Esophagus muscularis mucosa (tissue), 4 donors: ENCODE measurements at places on chromosomes 13 and 19. TPM values are rescaled to one million over a fixed set of nuclear protein-coding genes. Genes with fewer than 3 reads are reported as not detected.

- no peak overlapping the region for H3K4me3 ChIP-seq
- H3K4me1 ChIP-seq, result peaks cover 5% of the 10 kb centered on the region
- no peaks in the 10 kb centered on the region for H3K27me3 ChIP-seq
- H3K36me3 ChIP-seq, result no peaks in the 10 kb centered on the region
- no peak for DNase-seq
- H3K27ac ChIP-seq, result no peak overlapping the region
Measured at GRCh38 chr13:74450964-74451363, 316.8 kb upstream of the KLF12 start.

TMEM255B gene
- total RNA-seq, result 10.8 TPM

GRCh38 chr13:90352763-90353162, 994.7 kb upstream of the MIR17HG start:
- H3K4me3 ChIP-seq, result no peak overlapping the region
- no peak overlapping the region for H3K27ac ChIP-seq
- H3K27me3 ChIP-seq, result no peaks in the 10 kb centered on the region
- no peaks in the 10 kb centered on the region for H3K36me3 ChIP-seq
- DNase-seq, result no peak

PRR22 gene
- total RNA-seq, result 0.83 TPM

DNA sequence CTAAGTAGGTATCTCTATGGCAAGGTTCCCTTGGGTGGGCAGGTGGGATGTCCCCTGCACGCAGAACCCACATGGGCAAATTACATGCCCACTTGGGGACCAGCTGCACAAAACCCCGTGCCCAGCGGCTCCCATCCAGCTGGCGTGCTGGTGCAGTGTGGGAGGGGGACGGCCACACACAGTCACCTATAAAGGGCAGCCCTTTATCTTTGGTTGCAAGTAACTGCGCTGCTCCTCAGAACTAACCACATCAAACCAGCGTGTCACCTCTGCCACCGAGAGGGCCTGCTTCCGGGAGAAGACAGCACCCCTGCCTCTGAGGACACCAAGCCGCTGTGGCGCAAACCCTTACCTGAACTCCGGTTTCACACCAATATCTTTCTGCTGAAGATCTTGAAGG, 32.2 kb downstream of the ANKRD27 start:
- no peak overlapping the region for H3K27ac ChIP-seq
- H3K36me3 ChIP-seq, result peaks cover 100% of the 10 kb centered on the region

GRCh38 chr19:49775742-49776370, 9.1 kb downstream of the AP2A1 start:
- peaks cover 27% of the 10 kb centered on the region for H3K36me3 ChIP-seq
- H3K4me3 ChIP-seq, result no peak overlapping the region
- H3K4me1 ChIP-seq, result peaks cover 5% of the 10 kb centered on the region
- no peak overlapping the region for H3K27ac ChIP-seq
- DNase-seq, result no peak
- H3K27me3 ChIP-seq, result no peaks in the 10 kb centered on the region

DNA sequence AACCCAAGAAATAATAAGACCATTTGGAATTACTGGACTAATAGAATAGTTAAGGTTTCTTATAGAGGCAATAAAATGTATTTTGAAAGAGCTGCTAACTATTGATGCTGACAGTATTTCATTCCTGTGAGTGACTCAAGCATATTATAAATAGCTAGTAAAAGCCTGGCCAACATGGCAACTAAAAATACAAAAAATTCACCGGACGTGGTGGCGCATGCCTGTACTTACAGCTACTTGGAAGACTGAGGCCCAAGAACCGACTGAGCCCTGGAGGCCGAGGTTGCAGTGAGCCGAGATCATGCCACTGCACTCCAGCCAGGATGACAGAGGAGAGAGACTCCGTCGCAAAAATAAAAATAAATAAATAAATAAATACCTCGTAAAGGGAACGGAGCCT, 5.4 kb upstream of the ICAM3 start:
- no peak overlapping the region for H3K4me3 ChIP-seq
- H3K27ac ChIP-seq, result no peak overlapping the region

GRCh38 chr19:5246554-5247155, 94.0 kb downstream of the PTPRS start:
- peaks cover 8% of the 10 kb centered on the region for H3K4me1 ChIP-seq
- DNase-seq, result no peak
- no peak overlapping the region for H3K27ac ChIP-seq
- peaks cover 13% of the 10 kb centered on the region for H3K36me3 ChIP-seq

DNA sequence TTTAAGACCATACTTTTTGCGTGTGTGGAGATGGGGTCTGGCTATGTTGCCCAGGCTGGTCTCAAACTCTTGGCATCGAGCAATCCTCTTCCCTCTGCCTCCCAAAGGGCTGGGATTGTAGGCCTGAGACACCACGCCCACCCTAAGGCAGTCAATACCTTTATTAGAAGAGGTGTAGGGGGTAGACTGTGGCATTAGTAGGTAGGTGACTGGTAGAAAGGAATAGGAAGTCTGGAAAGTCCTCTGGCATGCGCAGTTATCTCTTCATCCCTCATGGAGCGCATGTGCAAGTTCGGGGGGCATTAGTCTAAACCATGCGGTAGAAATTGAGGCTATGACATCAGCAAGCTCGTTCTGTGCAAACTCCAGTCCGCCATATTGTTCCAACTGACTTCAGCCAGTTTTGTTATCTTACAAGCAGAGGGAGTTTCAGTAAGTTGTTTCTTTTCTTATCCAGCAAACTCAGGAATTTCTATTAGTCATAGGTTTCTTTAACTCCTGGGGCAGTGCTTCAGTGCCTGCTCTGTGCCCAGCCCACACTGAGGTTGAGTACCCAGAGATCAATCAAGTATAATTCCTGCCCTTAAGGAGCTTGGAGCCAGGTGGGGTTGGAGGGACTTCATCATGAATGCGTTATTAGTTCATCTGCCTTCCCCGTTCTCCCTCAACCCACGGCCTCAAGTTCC, 7.3 kb upstream of the RANBP3 start:
- no peaks in the 10 kb centered on the region for H3K27me3 ChIP-seq
- H3K27ac ChIP-seq, result no peak overlapping the region
- no peak for DNase-seq
- H3K36me3 ChIP-seq, result no peaks in the 10 kb centered on the region
- peaks cover 9% of the 10 kb centered on the region for H3K4me1 ChIP-seq

ZNF850 gene
- total RNA-seq, result 2.3 TPM

DNA sequence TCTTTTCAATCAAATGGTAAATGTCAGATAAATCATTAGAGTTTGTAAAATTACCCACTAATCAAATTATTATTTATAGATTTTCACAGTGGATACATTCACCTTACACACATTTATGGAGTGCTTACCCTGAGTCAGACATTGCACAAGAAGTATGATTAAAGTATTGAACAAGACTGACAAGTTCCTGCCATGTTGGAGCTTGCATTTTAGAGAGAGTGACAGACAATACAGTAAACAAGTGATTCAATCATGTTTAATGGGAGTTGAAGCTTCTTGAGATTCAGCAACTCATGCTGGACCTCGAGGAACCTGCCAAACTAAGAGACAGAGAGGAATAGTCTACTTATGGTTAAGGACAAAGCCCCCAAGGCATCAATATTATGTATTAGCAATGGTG, 487.8 kb downstream of the PCDH17 start:
- no peak for DNase-seq
- H3K4me3 ChIP-seq, result no peak overlapping the region
- H3K27ac ChIP-seq, result no peak overlapping the region
- H3K36me3 ChIP-seq, result no peaks in the 10 kb centered on the region

DNA sequence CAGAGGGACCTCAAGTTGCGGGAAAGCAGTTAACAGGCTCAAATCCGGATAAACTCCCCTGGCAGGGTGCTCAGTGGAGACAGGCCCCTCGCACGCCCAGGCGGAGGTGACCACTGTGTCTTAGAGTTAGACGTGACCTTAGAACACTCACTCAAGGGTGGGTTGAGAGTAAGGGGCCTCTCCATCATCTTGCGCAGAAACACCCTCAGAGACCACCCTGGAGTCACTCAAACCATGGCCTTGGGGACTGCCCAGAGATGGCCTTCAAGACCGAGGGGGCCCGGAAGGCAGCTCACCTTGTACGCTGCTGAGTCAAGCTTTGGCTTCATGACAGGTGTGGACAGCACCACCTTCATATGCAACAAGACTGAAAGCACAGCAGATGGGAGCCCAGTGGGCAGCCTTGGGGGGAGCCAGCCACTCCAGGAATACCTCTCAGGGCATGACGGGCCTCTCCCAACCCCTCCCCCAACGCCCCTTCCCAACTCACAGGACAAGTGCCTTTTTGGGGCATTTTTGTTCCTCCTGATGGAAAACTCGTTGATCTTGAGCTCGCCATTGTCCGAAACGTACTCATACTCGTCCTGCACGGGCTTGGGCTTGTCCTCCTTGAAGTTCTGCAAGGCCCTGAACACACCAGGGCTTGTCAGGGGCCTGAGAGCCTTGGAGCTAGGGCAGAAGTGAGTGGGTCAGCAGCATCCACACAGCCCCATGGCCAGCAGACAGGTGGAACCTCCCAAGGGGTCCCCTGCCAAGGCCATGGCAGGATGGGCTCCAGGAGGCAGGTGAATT, 229.2 kb downstream of the TUBA3C start:
- H3K27ac ChIP-seq, result no peak overlapping the region
- H3K36me3 ChIP-seq, result no peaks in the 10 kb centered on the region
- no peaks in the 10 kb centered on the region for H3K27me3 ChIP-seq

ZNF569 gene
- 6.5 TPM for total RNA-seq

DNA sequence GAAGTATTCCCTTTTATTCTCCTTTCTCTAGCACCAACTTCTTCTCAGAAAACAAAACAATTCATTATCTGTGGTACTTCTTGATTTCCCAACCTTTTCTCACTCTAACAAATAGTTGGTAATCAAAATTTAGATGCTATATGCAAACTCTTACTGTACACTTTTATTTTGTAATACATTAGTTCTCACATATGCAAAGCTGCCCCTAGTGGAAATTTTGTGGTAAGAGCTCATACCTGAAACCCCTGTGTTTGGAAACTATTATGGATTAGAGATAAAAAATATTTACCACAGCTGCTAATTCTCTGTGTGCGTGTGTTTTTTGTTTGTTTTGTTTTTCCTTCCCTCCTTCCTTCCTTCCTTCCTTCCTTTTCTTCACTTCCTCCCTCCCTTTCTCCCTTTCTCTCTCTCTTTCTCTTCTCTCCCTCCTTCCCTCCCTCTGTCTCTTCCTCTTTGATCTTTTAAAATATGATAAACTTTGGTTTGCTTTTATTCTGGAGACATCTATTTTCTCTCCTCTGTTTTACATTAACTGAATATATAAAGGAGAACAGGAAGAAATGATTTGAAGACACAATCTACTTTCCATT, 537.4 kb downstream of the SLITRK6 start:
- no peaks in the 10 kb centered on the region for H3K4me1 ChIP-seq
- H3K36me3 ChIP-seq, result no peaks in the 10 kb centered on the region
- no peaks in the 10 kb centered on the region for H3K27me3 ChIP-seq
- H3K4me3 ChIP-seq, result no peak overlapping the region

DNA sequence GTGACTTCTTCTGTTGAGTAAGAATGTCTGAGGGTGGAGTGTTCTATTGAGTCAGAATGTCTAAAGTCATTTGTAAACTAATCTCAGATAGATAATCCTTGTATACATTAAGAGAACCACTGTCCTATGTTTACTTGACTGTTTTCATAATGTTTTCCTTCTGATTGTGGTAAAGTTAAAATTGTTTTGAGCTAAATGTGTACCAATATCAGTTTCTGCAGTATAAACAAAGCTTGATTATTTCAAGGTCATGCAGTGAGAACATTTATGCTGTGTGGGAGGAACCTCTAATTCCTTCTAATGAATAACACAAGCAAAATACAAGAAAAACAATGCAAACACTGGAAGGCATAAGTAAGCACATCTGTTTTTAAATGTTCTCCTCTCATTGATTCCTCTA, 434.6 kb downstream of the FGF14 start:
- no peaks in the 10 kb centered on the region for H3K27me3 ChIP-seq
- H3K4me3 ChIP-seq, result no peak overlapping the region
- H3K36me3 ChIP-seq, result no peaks in the 10 kb centered on the region
- DNase-seq, result no peak

- no peak overlapping the region for H3K4me3 ChIP-seq
- no peak overlapping the region for H3K27ac ChIP-seq
- H3K4me1 ChIP-seq, result no peaks in the 10 kb centered on the region
- DNase-seq, result no peak
- H3K36me3 ChIP-seq, result no peaks in the 10 kb centered on the region
Measured at GRCh38 chr13:22748866-22749577, 431.8 kb upstream of the SGCG start.

BST2 gene
- 25.3 TPM for total RNA-seq

CCL25 gene
- not detected for total RNA-seq

DNA sequence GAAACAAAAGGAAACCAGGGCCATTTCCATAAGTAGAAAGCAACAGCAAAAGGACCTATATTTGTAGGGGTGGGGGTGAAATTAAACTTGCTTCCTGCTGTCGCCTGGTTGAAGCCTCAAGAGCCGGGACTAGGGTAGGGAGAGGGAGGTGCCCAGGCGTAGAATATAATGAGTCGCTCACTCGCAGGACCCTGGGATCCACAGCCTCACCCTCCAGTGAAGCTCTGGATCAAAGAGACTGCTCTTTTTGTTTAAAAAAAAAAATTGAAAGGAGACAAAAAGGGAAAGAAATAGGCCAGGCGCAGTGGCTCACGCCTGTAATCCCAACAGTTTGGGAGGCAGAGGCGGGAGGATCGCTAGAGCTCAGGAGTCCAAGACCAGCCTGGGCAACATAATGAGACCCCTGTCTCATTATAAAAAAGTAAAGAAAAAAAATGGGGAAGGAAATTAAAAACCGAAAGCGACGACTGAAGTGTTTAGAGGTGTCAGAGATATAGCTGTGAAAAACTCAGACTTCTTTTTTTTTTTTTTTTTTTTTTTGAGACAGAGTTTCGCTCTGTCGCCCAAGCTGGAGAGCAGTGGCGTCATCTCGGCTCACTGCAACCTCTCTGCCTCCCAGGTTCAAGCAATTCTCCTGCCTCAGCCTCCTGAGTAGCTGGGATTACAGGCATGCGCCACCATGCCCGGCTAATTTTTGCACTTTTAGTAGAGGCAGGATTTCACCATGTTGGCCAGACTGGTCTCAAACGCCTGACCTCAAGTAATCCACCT, 10.9 kb upstream of the ADGRE5 start:
- no peak overlapping the region for H3K4me3 ChIP-seq
- no peak for DNase-seq
- H3K36me3 ChIP-seq, result no peaks in the 10 kb centered on the region
- H3K4me1 ChIP-seq, result peaks cover 10% of the 10 kb centered on the region

CAPN12 gene
- 1.7 TPM for total RNA-seq

C1QTNF9 gene
- 0.32 TPM for total RNA-seq

TPTE2 gene
- not detected for total RNA-seq

DNA sequence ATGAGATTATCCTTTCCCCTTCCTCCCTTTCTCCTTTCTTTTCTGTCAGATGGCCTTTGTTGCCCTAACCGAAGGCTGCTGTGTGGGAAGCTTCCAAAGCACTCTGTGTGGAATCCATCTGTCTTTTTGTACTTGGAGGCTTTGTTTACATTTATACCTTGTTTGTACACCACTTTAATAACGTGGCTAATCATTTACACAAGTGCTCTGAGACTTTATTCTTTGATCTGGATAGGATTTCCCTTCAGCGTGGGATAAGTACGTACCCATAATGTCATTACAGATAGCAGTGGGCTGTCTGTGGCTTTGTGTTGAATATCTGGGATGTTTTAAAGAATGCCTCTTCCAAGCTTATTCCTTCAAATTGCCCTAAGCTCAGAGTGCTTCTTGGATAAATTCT, 684.7 kb upstream of the SLITRK5 start:
- no peak for DNase-seq
- no peak overlapping the region for H3K4me3 ChIP-seq
- no peaks in the 10 kb centered on the region for H3K4me1 ChIP-seq
- H3K27me3 ChIP-seq, result no peaks in the 10 kb centered on the region
